Brain pericyte (primary cell): ENCODE measurements at places on chromosomes 7 and 10.

DNA sequence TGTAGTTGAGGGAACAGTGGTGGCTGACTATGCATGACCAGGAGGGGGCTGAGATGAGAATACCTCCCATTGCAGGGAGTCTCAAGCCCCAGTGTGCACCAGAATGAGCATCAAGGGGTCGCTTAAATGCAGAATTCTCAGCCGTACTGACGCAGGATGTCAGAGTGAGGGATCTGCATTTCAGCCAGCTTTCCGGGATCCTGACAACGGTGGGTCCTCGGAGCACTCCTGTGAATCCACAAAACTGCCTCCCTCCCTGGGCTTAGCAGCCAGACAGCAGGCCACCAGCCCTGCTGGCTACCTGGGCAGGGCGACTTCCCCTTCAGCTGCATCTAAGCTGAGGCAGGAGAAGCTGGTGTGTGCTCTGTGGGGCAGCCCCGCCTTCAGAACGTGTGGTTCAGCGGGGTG, 21.8 kb upstream of the LOXL4 start:
- no peak for DNase-seq

GRCh38 chr10:3412071-3412582, 239.5 kb upstream of the PITRM1 start:
- no peak for DNase-seq

DNA sequence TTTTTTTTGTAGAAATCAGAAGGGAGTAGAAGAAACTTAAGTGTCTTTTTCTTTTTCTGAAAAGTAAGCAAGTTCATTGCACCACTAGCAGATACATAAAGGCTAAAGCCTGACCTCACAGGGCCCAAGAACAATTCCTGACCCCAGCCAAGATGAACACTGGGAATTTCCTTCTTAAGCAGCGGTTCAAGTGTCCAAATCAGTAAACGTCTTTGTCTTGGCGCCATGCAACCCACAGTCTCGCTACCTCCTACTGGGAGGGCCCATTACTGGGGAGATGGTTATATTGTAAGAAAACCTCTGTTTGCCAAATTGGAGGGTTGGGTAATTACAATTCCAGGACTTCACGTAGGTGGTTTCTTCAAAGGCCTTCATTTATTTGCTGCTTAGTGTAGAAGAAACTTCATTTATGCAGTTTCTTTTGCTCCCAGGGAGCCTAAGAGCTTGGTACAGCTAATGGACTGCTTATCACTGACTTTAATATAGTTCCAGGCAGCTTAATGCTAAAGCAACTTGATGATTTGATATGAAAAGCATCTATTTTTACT, 58.3 kb upstream of the ADRB1 start:
- DNase-seq, result no peak

DNA sequence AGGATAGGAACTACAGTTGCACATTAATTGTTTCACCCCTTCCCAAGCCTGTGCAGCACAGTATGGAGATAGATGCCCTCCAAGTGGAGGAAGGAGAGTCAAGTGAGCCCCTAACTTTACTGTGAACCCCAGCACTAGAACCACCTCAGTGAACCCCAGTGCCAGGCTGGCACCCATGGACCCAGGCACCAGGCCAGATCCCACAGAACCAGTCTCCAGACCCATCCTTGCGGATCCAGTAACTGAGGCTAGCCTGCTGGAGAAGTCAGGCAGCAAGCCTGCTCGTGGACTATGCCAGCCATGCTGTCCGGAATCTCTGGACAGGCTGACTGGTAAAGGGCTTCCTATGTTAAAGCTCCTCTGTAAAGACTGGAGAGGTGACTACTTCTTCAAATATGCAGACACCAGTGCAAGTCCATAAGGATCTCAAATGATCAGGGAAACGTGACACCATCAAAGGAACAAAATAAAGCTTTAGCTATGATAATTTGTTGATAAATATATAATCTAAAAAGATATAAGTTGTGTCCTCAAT, 27.7 kb downstream of the SHOC2 start:
- DNase-seq, result no peak

DNA sequence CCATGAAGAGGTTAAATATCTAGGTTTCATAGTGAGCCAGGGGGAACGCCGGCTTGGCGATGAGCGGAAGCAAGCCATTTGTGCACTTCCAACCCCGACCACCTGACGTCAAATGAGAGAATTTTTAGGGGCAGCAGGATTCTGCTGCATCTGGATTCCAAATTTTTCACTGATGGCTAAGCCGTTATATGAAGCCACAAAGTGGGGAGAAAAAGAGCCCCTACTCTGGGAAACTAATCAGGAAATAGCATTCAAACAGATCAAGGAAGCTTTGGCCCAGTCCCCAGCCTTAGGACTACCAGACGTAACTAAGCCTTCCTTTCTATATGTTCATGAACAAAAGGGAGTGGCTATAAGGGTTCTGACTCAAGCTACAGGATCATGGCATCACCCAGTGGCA, 12.9 kb upstream of the ADCK2 start:
- no peak for DNase-seq

DNA sequence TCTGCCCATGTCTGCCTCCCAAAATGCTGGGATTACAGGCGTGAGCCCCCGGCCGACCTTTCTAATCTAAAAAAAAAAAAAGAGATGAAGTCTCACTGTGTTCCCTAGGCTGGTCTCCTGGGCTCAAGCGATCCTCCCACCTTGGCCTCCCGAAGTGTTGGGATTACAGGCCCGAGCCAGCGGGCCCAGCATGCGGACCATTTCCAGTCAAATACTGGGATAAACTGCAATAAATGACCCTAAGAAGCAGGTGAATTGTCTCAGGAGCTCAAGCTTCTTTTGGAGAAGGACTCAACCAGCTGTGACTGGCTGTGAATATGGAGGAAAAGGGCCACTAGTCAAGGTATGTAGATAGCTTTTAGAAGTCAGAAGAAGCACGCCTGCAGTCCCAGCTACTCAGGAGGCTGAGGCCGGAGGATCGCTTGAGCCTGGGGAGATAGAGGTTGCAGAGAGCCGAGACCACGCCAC, 550 bp upstream of the CREM start:
- no peak for DNase-seq

DNA sequence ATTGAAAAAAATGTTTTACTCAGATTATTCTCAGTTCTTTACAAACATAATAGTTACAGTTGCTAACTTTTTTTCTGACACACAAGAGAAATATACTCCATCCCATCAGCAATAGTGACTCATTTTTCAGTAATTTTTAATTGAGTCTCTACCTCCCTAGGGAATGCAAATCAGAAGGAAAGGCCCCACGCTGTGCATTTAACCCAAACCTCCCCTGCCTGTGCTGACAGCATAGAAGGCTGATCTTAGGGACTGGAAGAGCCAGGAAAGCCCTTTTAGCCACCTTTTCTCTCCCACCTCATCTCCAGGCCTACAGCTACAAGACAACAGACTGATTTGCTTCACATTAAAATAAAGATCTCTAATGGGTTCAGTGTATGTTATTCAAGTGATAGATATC, 24.7 kb upstream of the PIK3CG start:
- DNase-seq, result peak; percentile 7

- DNase-seq, result no peak
Measured at GRCh38 chr10:43327171-43327570, 44.3 kb upstream of the FXYD4 start.

- no peak for DNase-seq
Measured at GRCh38 chr10:90413196-90413595, 444.6 kb downstream of the HTR7 start.
